Hematopoietic multipotent progenitor cell treated with erythropoietin and hydrocortisone succinate and interleukin-3 and kit ligand, for 6 days (in vitro differentiated cells): ENCODE measurements at places on chromosomes 4 and X.

GRCh38 chr4:75036046-75036830 lies 103.3 kb downstream of the PARM1 start:
- DNase-seq, result peak; percentile 28

- DNase-seq, result no peak
Observed at GRCh38 chr4:22192084-22192511, 243.5 kb upstream of the KCNIP4 start.

DNA sequence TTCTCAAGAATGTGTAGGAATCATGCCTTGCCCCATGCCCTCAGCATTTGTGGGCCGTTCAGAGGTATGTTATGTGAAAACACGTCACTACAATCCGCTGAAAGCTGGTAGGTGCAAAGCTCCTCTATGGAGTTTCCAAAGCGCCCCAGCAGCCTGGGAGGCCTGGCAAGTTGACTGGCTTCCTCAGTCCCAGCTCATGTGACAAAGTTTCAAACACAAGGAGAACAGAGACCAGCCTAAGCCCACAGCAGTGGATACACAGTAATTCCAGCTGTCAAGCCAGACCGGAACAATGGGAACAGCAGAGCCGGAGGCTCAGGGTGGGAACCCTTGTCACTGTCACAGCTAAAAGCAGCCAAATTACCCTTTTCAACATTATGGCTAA lies 33.5 kb downstream of the NAT8L start:
- no peak for DNase-seq

DNA sequence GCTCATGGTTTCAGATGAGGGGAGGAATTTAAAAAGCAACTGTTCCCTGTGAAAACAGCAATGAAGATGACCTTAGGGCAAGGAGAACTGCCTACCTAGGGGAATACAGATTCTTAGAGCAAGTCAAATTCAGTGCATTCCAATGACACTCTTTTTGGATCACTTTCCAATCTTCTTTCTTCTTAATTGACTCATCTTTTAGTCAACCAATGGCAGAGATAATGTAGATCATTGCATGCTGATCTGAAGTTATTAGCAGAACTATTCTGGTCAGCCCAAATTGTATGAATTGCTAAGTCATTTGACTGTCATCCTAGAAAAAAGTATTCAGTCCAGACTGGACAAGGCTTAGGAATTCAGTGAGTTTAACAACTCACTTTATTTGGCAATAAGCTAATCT lies 12.6 kb upstream of the NR3C2 start:
- no peak for DNase-seq

DNA sequence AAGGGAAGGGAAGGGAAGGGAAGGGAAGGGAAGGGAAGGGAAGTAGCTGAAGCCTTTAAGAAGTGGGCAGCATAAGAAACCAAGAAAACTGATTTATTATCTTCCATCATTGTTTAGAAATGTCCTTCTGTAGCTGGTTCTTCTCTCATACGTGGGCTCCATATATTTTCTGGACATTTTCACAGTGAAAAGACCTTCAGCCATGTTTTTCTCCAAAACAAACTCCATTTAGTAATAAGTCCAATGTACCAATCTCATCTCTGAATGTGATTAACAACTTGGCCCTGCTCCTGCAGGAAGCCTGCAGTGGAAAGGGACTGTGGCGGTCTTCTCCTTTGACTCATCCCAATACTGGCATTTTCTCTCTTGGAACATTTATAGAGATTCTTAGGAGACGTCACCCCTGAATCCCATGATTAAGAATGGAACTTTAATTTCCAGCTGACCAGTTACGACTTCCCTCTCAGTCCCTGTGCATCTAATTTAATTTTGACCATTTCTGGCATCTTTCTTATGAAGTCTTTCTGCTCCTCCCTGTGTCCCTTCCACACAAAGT lies 96.6 kb upstream of the GUCY1A1 start:
- no peak for DNase-seq

DNA sequence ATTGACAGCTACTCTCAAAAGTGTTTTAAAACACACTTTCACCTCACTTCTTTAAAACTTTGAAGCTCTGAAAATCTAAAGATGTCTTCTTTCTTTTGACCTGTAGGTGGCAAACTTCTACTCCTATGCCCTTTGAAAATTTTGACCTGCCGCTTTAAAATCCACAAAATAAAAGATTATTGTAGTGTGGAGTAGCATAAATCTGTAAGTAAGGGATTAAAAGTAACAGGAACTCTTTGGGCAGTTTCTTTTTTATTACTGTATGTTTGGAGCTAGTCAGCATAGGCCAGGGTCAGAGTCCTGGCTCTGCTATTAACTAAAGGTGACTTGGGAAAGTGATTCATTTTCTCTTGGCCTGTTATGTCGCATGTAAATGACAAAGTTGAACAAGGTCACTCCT lies 25.5 kb downstream of the BBS12 start:
- DNase-seq, result peak; percentile 78

DNA sequence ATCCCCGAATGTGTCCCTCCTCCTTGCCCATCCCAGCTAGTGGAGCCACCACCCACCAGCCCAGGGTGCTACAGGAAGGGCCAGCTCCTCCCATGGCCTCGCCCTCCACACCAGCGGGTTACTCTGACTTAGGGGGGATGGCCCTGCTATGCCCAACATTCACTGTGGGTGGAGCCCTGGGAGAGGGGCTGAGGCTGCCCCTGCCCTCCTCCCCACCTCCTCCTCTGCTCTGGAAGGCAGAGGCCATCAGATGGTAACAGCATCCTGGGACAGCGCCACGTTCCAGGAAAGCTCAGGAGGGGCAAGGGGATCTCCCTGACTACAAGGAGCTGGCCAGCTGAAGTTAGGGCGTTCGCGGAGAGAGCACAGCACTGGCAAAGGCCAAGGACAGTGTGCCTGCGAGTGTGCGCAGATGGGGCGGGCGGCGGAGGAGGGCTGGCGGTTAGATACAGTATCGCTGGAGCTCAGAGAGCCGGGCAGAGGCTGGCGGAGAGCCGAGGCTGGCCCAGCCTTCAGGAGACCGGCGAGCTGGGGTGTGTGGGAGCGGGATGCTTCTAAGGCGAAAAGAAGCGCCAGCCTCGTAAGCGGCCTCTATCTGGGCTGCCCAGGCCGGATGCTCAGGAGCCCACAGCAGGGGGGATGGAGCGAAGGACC lies 1.5 kb downstream of the JAKMIP1 start:
- DNase-seq, result peak; percentile 67

DNA sequence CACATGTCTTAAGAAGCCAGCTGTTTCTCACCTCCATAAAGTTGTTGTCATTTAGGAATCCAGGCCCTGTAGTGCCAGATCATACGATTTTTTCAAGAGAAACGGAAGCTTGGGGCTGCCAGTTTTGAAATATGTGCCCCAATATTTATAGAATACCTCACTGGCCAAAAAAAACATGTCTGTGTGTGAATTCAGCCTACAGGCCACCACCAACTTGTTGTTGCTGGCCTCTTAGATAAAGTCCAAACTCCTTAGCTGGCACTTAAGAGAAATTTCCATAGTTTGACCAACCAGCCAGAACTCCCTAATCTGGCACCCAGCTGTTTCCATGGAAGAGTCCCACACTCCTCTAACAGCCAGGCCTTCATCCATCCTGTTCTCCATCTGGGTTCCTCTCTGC lies 74.1 kb downstream of the WDR19 start:
- no peak for DNase-seq

GRCh38 chrX:34927866-34928265 lies 14.7 kb upstream of the FAM47B start:
- no peak for DNase-seq

DNA sequence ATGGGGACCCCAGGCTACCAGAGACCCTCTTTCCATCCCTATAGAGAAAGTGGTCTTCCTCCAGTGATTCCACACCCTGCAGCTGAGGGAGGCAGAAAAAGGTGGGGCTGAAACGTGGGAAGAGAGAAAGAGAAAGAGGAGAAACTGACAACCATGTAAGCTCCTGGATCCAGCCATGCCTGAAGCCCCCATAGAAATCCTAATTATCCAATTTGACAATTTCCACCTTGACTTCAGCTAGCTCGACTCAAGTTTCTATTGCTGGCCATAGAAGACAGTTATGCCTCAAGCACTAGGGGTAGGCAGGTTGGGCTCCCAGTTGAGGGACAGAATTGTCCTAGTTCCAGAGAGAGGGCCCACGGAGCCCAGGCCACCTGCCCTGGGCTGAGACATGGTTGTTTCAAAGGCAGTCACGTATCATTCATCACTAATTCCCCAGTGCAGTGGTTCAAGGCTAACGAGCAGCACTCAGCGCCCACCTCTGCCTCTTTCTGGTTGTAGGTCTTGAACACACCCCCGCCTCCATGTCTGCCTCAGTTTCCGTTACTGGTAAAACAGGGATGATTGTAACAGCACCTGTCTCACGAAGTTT lies 39.8 kb upstream of the ASMTL start:
- no peak for DNase-seq

- DNase-seq, result no peak
Observed at GRCh38 chr4:67071641-67072040, 473.7 kb downstream of the CENPC start.

DNA sequence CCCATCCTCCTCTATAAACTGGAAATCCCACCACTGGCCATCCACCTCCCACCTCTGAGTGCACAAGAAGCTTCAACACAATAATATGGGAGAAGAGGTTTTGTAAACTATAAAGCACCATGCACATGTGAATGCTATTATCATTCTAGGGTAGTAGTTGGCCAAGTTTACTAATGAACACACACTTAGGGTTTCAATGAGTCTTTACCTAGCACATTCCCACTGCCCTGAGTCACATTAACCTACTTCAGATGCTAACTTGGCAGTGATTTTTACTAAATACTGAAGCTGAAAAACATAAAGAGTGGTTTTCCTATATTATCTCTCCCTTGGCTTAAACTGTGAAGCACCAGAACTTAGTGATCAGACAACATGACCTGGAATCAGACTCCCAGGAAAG lies 93.9 kb downstream of the SH3KBP1 start:
- DNase-seq, result no peak

DNA sequence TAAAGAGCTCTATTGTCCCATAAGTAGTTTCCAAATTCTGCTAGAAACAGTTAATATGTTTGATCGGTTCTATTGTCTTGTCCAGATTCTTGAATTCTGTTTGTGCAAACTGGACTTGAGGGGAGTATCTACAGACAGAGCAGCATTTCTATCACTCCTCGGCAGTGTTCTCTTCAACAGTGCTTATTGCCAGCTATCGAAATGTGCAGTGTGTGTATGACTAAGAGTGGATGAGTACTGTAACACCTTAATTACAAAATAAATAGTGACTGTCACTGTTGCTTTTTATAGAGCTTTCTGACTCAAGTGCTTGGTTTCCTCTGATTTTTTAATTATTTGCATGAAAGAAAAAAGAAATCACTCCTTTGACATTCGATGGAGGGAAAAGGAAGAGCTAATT lies 274.6 kb downstream of the RPA4 start:
- no peak for DNase-seq

DNA sequence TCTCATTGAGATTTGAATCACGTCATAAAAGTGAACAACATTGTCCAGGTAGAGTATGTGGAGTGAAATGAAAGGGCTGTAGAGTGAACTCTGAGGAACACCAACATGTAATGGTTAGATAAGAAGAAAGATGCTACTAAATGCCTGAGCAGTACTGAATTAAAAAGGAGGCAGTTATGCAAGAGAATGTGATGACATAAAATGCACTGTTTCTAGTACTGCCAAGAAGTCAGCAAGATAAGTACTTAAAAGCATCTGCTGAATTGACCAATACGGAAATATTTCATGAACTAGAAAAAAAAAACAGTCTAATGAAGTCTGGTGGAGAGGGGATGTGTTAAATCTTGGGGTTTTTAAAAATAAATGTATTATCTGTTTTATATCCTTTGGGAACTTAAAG lies 583.8 kb upstream of the GALNT7 start:
- no peak for DNase-seq

DNA sequence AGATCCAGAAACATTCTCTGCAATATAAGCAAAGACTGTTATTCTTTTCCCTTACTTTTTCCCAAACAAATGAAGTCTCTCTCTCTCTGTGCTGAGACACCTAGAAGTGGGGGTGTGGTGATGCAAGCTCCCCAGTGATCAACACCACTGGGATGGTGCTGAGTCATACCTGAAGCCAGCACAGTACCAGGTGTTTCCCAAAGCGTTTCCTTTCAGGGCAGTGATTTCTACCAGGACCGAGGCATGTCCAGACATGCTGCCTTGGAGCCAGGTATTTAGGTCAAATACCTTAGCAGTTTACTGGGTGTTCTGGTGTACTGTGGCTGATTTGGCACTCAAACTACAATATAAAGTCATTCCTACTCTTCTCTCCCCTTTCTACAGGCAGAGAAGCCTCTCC lies 726.5 kb downstream of the FAM133A start:
- no peak for DNase-seq

DNA sequence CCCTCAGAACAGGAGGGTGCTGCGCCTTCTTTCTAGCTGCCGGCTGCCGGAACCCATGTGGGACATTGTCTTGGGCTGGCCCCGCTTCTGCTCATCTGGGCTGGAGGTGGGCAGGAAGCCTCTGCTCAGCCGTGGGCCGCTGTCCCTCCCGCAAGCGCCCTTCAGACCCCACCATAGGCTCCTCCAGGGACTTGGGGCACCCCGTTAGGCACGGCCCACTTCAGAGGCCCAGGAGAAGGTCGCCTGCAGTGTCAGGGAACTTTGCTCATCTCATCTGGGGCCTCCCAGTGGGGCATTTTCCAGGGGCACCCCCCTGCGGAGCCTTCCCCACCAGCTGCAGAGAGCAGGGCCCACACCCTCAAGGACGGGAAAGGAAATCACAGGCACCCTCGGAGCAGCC lies 32.9 kb downstream of the DOK7 start:
- no peak for DNase-seq

GRCh38 chrX:114903618-114904017 lies 113.8 kb downstream of the IL13RA2 start:
- DNase-seq, result no peak

DNA sequence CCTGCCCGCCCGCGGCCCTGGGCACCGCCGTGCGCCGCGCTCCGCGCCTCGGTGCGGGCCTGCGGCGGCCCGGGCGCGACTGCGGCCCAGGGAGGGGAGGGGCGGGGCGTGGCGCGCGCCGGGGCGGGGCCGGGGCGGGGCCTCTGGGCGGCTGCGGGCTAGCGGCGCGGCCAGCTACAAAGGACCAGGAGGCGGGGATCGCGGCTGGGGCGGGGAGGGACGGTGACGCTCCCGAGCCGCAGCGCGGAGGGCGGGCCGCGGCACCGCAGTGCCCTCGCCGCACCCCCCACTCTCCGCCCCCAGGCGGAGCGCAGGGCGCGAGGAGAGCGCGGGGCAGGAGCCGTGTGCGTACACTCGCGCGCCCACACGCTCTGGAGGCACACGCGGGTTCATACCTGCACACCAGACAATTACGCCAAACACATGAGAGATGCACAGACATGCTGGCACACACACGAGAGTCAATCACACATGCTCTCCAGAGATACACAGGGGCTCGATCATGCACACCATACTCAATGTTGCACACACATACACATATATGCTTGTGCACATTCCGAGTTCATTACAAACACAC lies at the start of gene CRMP1:
TSS of gene CRMP1 (minus strand) at position 83 of the 577 bp plus-strand sequence. CDS start 117 bp downstream, outside the sequence.
- peak; percentile 52 for DNase-seq

DNA sequence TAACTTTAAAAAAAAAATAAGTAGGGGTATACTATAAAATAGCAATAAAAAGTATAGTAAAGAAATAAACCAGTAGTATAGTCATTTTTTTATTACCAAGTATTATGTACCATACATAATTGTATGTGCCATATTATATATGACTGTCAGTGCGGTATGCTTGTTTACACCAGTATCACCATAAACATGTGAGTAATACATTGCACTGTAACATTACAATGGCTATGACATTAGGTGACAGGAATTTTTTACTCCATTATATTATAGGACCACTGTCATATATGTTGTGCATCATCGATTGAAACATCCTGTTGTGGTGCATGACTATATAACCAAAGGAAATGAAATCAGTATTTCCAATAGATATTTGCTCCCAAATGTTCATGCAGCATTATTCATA lies 176.9 kb upstream of the ARHGAP24 start:
- DNase-seq, result no peak
